Activated CD4-positive, alpha-beta T cell treated with anti-CD3 and anti-CD28 coated beads, Interleukin-2, amount 50 U/mL, for 48 hours (primary cell): ENCODE measurements at places on chromosomes 2 and 18.

DNA sequence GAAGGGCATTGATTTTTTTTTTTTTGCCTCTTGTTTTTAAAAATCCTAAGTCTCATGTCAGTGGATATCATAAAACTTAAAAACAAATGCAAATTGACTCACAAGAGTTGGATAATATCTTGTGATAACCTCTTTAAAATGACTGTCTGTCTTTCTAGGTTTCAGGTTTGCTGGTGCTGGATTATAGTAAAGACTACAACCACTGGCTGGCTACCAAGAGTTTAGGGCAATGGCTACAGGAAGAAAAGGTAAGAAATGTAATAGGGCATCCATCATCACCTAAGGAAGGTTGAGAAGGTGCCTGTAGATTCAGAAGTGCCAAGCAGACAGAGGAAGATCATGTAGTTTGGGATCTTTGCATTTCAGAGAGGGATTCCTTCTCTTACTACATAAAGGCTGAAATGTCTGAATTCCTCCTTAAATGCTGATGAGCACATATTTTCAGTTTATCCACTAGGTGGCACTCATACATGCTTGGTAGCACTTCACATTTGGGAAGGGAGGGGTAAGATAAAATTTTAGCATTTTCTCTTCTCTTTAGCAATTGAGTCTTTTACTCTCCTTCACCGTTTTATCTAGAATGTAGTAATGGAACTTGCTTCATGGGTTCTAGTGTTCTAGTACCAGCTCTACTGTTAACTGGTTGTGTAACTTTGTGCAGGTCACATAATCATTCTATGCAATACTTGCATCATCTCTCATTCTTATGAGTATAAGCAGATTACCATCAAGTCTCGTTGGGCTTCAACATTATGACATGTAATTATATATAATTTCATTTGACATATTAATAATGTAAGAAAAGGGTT lies 21.1 kb downstream of the CPS1 start:
- no peak for DNase-seq

- no peak for DNase-seq
Measured at GRCh38 chr2:164846276-164846675, 4.7 kb upstream of the COBLL1 start.

- DNase-seq = peak; percentile 28
Measured at GRCh38 chr18:48412339-48412929, 3.3 kb upstream of the ZBTB7C start.

DNA sequence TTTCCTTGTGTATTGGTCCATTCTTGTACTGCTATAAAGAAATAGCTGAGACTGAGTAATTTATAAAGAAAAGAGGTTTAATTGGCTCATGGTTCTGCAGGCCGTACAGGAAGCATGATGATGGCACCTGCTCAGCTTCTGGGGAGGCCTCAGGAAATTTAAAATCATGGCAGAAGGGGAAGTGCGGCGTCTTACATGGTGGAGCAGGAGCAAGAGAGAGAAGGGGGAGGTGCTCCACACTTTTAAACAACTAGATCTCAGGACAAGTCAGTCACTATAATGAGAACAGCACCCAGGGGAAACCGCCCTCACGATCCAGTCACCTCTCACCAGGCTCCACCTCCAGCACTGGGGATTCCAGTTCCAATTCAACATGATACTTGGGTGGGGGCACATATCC lies 54.3 kb downstream of the MSH2 start:
- DNase-seq = no peak

GRCh38 chr2:28351621-28352020 lies 41.0 kb upstream of the FOSL2 start:
- no peak for DNase-seq

- no peak for DNase-seq
Measured at GRCh38 chr2:160534996-160535395, 41.4 kb upstream of the RBMS1 start.

GRCh38 chr2:45180033-45180746 lies 170.9 kb upstream of the SIX2 start:
- no peak for DNase-seq

DNA sequence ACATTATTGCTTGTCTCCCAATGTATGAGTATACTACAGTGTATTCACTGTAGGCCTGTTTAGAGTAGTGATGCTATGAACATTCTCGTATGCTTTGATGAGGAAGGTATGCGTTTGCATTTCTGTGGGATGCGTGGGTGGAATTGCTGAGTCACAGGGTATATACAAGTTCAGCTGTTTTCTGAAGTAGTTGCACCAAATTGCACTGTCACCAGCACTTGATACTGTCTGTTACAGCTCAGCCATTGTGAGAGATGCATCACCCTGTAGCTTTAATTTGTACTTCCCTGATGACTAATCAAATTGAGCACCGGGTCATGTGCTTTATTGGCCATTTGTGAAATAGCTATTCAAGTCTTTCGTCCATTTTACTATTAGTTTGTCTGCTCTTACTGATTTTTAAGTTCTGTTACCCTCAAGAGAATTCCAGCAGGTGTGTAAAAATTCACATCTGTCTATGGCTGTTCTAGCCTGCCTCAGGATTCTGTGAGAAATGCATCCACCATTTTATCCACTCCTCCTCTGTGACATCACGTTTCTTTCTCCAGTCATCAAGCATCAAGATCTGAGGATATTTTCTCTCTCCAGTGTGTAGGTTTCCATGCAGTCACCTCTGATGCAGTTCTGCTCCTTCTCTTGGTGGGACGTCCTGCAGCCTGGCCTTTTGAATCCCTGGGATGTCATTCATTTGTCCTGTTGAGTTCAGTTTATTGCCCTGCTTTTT lies 72.5 kb downstream of the DGKD start:
- peak; percentile 80 for DNase-seq

GRCh38 chr2:205934443-205934842 lies 151.5 kb downstream of the INO80D start:
- no peak for DNase-seq

- DNase-seq = no peak
Measured at GRCh38 chr18:74124642-74125041, 23.0 kb downstream of the FBXO15 start.

GRCh38 chr2:162012565-162013058 lies 61.4 kb downstream of the DPP4 start:
- DNase-seq = no peak

DNA sequence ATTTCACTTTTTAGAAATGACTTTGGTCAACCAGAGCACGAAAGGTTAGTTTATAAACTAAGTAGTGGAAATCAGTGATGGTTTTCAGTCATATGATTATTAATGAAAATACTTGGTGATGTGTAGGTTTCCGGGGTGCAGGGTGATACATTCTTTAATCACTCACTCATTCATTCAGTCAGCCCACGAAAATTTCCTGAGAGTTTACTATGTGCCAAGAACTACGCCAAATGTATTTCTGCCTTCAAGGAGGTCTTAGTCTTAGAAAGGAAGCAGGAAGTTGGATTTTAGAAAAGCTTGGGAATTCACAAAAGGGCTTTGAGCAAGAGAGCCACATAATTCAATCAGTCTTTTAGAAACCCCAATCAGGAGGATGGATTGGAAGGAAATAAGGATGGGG lies 543.6 kb downstream of the PLCL1 start:
- no peak for DNase-seq

- DNase-seq = no peak
Measured at GRCh38 chr2:215746887-215747615, 266.3 kb downstream of the MREG start.

- DNase-seq = no peak
Measured at GRCh38 chr2:22701561-22702160, 683.3 kb upstream of the KLHL29 start.

DNA sequence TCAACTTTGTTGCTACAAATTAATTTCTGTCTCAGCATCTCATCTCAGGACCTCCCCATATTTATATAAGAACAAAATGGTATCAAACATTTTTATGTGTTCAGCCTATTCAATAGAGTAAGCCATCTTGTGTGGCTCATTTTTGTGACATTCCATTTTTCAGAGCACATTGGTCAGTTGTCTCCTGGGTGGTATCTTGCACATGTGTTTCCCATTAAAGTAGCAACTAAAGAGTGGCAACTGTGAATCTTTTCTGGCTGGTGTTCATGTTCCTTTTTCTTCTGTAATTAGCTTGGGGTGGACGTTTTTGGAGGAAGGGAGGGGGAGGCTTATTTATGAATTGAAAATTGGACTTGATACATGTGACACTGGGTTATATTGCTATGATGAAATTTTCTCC lies 45.4 kb upstream of the EFEMP1 start:
- DNase-seq = no peak

DNA sequence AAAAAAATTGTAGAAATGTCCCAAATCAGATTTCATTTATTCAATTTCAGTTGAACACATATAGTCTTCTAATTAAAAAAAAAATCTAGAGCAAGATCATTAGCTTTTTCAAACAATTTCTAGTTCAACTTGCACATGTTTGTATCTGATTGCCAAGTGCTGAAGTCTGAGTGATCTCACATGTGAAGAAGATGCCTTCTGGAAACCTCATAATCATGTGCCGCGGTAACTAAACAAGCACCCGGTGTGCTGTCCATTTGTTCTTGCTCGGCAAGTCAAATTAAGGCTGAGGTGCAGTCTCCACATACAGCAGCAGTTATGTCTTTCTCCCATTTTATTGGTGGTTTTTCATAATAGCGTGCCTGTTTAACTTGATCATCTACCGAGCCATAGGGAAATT lies 18.7 kb downstream of the CABLES1 start:
- DNase-seq = no peak

DNA sequence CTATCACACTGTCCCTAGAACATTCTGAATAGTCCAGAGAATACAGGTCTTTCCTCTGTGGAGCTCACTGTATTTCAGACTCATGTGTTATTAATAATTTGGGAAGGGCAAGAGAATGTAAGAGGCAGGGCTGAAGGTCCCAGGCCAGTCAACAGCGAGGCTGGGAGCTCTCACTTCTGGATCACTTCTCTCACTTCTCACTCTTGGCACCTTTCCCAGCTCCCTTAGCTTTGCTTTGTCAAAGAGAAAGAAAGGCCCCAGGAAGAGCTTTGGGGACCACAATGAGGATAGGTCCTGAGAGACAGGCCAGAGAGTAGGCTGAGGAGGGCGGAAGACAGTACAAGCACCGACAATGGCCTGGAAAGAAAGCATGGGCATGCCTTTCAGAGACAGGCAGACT lies 11.2 kb downstream of the EFR3B start:
- no peak for DNase-seq

GRCh38 chr2:240819858-240820606 lies at the start of gene KIF1A:
Gene KIF1A (minus strand): TSS chr2:240820219. CDS start chr2:240797752, 22,467 bp downstream.
- peak; percentile 19 for DNase-seq

GRCh38 chr18:23618862-23619387 lies 32.6 kb upstream of the NPC1 start:
- no peak for DNase-seq

- no peak for DNase-seq
Measured at GRCh38 chr18:4797002-4797685, 342.0 kb upstream of the DLGAP1 start.

DNA sequence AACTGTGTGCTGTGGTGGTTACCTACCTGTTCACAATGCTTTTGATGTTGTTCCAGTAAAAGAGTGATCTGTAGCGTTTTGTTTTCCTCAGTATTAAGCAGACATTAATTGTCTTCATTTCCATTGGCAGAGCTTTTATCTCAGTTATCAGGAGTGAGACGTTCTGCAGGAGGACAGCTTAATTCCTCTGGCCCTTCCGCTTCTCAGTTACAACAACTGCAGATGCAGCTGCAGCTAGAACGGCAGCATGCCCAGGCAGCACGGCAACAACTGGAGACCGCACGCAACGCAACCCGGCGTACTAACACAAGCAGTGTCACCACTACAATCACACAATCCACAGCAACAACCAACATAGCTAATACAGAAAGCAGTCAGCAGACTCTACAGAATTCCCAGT lies 78.3 kb downstream of the KCMF1 start:
- no peak for DNase-seq

GRCh38 chr18:9139400-9140039 lies 2.9 kb downstream of the ANKRD12 start:
- no peak for DNase-seq

DNA sequence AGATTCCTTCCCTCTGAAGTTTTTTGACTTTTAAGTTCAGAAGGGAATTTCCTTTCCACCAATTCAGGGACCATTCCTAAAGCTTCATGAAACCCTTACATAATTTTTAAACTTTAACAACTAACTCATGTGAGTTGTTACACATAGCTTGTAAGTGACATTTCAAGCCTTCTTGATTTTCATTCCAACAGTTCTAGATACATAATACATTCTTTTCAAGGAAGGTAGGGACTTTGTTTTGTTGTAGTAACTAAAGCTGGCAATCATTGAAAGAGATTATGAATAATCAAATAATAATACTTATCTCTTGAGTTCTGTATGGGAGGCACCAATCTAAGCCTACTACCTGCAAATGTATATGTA lies 45.4 kb downstream of the SETBP1 start:
- no peak for DNase-seq

DNA sequence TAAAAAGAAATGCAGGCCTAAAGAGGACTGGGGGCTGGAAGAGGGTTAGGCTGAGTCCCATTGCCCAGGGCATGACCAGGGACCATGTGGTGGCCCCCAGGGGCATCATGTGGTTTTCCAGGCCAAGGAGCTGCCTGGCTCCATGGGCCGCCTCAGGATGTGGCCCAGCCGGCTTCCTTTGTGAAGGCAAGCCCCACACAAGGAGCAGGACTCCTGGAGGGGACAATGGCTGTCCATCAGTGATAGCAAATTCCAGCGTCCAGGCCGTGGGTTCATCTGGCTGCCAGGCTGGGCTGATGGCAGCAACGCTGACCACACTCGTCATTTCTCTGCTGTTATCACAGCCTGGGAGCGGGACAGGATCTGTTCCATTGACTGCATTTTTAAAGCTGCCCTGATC lies 82.5 kb downstream of the GBX2 start:
- DNase-seq = no peak

GRCh38 chr18:413233-413632 lies 87.3 kb downstream of the COLEC12 start:
- DNase-seq = no peak

- no peak for DNase-seq
Measured at GRCh38 chr18:34297287-34297686, 72.6 kb upstream of the NOL4 start.

DNA sequence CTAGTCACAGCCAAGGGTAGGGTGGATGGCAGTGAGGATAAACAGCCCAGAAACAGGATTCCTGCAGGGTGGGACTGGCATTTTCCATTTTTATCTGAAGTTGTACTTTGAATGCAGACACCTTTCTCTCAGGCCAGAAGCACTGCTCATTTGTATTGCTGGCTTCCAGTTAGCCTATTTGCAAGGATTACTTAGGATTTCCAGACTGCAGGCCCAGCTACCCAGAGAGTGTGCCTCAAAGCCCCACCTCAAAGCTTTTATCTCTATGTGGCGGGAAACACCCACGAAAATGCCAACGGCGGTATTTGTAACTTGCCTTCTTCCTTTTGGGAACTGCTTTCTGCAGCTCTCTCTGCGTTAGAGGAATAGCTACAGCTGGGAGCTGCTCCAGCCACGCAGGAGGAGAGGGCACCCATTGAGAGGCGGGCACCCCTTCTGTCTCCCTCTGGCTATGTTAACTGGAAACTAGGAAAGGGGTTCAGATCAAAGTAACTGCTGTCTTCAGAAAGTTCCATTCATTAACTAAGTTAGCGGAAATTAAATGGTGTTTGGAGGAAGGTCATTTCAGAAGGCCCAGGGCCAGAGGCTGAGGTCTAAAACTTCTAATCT lies 144.9 kb downstream of the TGIF1 start:
- peak; percentile 40 for DNase-seq
